ENCODE measurements at places on chromosomes 13 and 19. TPM values are rescaled to one million over a fixed set of nuclear protein-coding genes. Genes with fewer than 3 reads are reported as not detected.

GRCh38 chr13:66362485-66362884 is 867.7 kb downstream of the PCDH9 start:
- DNase-seq = no peak

DNA sequence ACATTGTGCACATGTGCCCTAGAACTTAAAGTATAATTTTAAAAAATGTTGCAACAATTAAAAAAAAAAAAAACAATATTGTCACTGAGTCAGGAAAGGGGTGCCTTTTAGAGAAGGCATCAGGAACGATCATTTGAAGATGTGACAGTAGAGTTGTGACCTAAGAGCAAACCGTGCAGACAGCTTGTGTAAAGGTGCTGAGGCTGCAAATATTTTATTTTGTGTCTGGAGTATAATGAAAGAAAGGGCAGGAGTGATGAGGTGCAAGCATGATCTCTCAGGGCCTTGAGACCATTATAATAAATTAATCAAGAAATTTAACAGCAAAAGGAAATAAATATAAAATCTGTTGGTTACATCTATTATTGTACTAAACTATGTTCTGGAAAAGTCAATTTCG is 1219.7 kb downstream of the OLFM4 start:
- DNase-seq = no peak

DNA sequence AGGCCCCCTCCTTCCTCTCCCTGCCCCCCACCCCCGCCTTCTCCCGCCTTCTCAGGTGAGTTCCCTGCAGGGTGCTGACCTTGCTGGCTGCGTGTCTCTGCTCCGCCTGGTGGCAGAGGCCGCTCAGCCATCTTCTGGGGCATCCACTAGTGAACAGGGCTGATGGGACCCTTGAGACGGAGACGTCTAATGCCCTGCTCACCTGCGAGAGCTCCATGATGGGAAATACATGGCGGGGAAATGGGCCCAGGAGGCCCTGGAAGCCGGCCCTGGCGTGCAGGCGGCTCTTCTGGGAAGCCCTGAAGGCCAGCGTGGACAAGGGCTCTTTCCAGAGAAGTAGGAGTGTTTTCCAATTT is 15.2 kb upstream of the F7 start:
- no peak for DNase-seq

Gene ZNF223
- polyA plus RNA-seq = 3.9 TPM

All from lung (tissue), 17 donors.